ENCODE measurements at places on chromosomes 5 and 9.

- no peak for DNase-seq
Observed at GRCh38 chr5:1026700-1027621, 18.4 kb downstream of the NKD2 start.

GRCh38 chr5:6000867-6001266, 377.5 kb downstream of the MED10 start:
- no peak for DNase-seq

DNA sequence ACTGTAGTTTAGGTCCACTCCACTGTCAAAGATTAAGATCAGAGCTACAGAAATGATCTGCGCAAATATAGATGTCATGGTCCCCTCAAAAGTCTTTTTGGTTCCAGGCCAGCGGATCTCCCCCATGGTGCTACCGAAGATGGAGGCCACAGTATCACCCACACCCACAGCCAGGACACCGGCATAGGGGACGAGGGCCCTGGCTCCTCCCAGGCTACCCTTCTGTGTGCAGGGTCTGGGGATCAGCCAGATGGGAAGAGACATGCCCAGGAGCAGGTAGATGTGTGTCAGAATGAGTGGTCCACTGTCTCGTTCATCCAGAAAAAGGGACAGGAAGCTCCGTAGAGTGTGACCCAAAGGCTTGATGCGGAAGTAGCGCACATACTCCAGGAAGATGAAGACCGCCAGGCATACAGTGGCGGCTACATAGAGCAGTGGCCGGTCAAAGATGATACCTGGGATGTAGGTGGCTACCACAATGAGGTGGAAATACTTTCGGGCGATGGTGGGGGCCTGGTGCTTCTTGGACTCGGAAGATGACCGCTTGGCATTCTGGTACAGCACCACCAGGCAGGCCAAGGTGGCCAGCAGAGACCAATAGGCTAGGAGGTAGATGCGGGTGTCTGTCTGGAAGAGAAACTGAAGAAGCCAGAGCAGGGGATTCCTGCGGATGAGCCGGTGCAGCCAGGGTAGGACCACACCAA, 1.5 kb downstream of the DOLK start:
- DNase-seq = no peak

DNA sequence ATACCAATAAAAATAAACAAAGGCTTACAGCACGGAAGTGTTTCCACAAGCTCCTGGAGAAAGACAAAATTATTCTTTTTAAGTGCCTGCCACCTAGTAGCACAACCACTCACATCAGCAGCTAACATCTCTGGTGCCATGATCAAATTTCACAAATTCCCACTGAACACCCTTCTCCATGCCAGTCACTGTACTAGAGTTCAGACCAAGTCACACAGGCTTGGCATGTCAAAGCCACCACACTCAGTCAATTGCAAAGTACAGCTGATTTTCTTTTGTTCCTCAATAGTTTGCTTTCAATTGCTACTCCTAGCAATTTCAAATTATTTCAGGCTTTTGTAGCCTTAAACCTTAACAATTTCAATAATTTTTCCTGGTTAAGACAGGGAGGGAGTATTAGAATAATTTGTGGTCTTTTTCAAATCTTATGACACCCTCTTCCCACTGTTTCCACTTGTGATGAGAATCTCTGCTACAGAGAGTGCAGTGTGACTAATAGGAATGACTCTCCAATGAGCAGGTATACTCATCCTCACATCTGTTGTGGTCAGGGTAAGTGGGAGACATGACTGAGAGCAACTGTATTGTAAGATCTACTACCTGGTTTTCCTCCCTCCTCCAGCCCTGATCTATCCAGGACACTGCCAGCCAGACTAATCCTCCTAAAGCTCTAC, 46.2 kb downstream of the RNF145 start:
- no peak for DNase-seq

DNA sequence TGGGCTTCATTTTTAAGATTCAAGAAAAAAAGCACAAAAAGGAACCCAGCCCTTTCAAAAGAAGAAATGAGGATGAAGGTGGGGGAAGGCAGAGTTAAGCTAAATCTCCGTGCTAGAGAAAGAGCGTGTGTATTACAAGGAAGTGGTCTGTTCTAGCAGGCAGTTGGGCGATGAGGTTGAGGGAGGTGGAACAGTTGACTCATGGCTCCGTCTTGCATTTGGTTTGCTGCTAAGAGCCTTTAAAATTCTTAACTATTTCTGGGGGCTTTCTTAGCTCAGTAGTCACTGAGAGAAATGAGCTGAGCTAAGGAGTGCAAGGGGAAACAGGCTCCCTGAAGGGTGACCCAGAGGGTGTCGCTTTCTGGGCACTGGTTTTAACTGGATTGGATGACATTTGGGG, 117.4 kb downstream of the GCNT1 start:
- DNase-seq = no peak

- no peak for DNase-seq
Observed at GRCh38 chr9:23496489-23497136, 329.4 kb downstream of the ELAVL2 start.

DNA sequence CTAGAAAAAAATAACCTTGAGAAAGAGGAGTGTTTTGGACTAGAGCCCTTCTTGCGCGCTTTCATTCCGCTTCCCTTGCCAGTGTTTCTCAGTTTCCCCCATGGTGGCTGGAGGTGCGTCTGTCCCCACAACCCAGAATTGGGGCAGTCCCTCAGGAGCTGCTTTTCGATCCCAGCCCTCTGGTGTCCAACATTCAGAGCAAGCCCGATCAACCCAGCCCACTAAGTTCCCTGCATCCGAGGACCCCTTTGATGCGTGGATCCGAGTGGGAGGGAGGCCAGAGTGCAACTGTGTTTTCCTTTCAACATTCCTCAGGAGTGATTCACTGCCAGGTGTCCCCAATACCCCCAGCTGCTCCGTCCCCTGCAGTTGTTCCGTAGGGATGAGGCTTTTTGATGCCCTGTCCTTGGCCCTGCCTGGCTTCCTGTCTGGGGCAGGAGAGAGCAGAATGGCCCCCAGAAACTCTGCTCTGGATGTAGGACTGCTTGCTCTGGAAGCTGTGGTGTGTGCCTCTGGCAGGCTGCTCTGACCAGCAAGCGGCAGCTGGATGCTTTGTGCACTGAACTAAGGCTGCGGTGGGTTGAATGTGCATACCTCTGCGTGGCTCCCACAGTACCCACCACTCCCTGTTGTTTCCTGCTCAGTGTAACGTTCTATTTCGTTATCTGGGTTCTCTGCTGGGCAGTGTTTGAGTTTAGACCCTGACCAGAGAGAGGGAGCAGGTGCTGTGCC, 117.5 kb downstream of the BOD1 start:
- DNase-seq = no peak

DNA sequence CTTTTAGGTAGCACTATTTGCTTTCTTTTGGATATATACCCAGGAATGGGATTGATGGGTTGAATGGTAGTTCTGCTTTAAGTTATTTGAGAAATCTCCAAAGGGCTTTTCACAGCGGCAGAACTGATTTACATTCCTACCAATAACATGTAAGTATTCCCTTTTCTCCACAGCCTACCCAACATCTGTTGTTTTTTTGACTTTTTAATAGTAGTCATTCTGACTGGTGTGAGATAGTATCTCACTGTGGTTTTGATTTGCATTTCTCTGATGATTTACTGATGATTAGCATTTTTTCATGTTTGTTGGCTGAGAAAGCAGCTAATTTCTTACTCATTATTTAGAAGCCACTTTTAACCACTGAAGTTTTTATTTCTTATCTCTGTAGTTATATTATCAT, 221.1 kb upstream of the ACTBL2 start:
- no peak for DNase-seq

DNA sequence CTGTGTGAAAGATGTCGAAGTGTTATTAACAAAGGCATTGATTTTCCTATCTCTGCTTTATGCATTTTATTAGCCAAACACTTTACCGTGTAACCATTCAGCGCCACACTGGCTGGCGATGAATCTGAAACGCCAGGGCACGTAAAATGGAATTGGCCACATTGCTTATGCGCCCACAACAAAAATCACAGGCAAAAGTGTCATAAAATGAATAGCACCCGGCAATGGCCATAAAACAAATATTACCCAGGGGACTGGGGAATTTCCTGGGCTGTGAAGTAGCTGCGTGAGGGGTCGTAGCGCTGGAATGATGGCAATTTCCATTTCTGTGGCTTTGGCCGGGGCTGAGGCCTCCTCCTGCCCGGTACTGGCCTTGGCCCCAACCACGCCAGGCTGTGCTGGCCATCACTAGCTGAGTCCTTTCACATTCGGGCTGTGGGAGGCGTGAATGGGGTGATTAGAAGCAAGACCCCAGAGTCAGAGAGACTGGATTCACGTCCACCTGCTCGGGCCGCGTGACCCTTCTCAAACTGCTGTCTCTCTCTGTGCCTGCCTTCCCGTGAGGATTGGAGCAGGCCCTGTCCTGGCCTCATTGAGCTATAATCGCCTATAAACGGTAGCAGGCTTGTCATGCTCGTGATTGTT, 254.5 kb downstream of the PBX3 start:
- DNase-seq = no peak

GRCh38 chr9:108663422-108663821, 192.4 kb downstream of the ACTL7B start:
- no peak for DNase-seq

GRCh38 chr5:88677943-88678769, 204.8 kb downstream of the MEF2C start:
- DNase-seq = peak; percentile 9

DNA sequence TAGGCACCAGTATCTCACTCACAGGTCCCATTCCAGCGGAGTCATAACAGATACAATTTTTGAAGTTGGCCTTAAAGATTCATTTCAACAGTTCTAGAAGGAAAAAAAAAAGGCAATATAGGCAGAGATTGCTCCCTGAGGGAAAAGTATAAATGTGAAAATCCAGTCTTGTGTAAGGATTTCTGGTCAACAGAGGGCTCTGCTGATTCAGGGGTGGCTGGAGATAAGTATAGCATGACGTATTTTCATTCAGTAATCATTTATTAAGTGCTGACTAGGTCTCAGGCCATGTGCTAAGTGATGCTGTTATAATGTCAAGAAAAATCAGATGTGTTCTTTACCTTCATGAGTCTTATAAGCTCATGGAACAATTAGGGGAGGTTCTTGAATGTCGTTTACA, 377.3 kb upstream of the MEF2C start:
- no peak for DNase-seq

DNA sequence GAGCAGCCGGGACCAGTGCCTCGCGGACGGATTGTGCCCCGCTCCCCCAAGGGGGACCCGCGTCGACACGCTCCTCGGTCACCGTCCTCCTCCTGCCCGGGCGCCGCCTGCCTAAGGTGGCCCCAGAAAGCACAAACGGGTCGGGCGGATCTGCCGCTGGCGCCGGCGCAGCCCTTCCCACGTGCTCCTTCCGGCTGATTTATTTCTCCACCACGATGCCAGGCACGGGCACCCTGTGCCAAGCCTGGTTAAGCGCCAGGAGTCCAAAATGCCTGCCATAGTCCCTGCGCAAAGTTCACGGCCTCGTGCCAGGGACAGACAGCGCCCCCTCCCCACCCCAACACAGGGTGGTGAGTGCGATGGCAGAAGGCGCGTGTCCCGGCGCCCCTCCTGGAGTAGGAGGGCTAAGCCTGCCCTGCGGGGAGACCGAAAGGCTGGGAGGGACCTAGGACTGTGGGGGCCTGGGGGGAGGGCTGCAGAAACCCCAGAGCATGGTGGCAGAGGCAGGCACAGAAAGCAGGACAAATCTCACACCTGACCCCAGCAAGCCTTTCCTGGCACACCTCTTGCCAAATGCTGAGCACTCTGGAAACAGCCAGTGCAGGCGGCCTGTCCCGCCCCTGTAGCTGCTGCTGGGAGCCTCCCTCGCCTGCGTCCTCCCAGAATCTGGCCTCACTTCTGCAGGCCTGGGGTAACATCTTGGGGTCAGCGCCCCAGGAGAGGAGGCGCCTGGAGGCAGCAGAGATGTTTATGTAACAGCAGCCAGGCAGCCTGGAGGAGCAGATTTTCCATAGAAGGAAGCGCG, 1.1 kb upstream of the NOTCH1 start:
- no peak for DNase-seq

- no peak for DNase-seq
Observed at GRCh38 chr5:89473196-89473595, 590.2 kb upstream of the MEF2C start.

DNA sequence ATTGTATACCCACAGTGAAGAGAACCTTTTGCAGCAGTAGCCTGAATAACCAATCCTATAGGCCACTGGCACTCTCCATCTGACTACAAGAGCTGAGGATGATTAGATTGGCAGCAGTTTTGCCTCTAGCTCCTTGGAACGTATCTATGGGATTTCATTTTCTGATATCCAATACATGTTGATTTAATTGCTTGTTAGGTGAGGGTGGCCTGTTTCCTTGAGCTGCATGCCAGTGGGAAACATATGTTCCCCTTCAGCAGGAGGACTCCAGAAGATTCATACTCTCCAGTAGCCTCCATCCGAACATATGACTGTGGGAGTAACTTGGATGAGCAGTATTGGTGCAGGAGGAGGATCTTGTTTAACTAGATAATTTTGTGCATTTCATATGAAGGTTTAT, 51.5 kb downstream of the GCNT1 start:
- DNase-seq = no peak

GRCh38 chr5:141121985-141122384, 367 bp downstream of the PCDHB4 start:
- no peak for DNase-seq

DNA sequence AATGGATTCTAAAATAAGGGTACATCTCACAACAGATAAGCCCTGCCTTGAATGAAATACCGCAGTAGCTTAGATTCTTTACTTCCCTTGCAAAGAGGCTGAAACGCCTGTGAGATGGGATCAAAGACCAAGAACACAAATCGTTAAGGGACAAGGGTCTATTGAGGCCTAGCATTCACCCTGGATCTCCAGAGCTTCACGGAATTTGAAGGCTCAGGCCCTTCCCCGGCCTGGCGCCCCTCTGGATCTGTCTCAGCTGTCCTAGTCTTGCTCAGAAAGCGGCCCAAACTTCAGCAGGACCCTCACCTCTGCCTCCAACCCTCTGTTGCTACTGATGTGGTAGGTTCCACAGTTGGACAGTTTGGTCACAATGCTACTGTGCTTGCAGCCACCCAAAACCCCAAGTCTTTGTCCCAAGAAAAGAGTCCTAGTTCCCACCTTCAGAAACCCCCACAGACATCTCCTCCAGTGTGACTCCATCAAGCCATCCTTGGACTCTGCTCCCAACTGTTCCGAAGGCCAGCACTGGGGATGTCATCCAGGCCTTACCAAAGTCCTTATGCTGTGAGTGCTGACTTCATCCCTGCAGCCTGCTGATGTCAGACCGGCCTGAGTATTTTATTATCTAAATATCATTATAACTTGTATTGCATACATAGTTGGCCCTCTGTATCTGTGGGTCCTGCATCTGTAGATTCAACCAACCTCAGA, 9.4 kb downstream of the CORO2A start:
- DNase-seq = no peak

Data from endothelial cell (in vitro differentiated cells).